NCI-H2227 treated with DMSO at 0.1 percent for 48 hours (cell line): ENCODE measurements at places on chromosomes 7 and 10.
A peak's percentile ranks its signal among the peaks of the same experiment; 100 is the strongest.

DNA sequence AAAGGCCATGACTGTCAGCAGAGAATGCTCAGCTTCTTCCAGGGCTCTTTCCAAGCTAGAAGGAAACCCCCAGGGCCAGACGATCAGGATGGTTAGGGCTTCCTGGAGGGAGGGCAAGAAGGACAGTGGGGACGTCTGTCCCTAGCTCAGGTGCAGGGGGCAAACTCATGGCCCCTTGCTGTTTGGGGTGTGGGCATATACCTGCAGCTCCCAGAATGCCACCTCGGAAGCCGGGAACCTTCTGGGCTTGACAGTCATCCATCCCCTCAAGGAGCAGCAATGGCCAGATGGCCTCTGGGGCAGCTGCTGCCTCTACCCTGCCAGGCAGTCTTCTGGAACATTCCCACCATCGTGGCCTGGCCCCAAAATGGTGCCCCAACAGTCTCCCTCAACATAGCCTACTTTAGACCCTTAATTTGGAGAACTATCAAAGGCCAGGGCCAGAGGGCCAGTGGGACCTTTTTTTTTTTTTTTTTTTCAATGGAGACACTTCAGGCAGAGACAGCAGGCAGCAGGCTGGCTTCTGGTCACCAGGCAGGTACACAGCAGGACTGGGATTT lies 40.2 kb upstream of the ZMIZ1 start:
- DNase-seq = no peak

DNA sequence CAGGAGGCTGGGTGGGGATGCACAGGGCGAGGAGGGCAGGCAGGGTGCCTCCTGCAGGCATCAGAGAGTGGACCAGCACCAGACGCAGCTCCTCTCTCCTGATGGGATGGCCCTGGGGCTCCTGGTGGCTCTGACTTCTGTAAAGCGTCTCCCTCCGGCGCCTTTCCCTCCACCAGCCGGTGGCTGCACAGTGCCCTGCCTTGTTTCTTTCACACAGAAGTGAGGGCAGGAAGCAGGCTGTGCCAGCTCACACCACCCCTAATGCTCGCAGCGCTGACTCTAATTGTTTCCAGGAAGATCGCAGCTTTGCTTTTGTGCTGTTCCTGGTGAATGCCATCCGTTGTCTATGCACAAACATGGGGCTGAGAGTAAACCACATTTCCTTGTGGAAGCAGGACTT lies 152.3 kb upstream of the LANCL2 start:
- DNase-seq = no peak

DNA sequence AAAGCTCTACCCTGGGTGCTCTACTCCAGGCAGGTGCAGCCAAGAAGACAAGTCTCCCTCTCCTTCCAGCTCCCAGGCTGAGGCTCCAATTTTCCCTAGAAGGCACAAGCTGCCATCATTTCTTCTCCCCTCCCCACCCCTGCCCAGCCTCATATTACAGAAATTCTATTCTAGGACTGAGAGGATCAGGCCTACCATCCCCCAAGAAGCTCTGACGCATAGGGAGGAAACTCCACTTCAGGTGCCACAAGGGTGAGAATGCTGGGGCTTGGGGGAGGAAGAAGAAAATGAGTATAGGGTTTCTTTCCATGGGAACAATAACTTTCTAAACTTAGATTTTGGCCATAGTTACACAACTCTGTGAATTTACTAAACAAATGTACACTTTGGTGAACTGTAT lies 35.3 kb downstream of the FEZF1 start:
- DNase-seq = no peak

DNA sequence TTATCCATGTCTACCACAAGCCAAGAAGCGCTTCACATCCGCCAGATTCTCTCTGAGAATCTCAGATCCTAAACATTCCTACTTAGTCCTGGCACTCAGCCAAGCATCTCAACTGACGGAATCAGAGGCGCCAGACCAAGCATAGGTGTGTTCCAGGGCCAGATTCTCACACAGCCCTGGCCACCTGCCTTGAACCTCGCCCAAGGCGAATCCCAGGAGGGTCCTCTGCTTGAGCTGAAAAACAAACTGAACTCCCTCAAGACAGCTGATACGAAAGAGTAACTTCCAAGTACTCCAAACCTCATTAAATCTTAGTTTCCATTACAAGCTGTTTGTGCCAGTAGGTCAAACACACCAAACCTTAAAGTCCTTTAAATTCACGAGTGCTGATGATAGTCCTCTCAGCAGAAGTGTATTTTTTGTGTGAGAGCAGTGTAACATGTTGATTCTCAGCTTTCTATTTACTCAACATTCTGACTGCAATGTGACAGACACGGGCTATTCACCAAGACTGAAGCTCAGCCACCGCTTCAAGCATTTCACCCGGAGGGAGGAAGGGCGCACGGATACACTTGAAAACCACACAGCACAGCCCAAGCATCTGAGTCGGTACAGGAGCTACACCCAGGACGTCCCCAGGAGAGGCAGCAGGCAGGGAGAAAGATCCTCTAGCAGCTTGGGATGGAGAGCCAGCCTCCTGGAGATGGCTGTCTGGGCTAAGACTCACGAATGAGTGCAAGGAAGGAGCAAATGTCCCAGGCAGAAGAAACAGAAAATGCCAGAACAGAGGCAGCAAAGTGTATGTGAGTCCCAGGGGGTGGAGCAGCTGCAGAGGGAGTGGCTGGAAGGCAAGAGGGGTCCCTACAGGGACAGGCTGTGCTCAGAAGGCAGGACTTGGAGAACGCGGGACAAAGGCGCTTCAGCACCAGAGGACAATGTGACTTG lies 6.0 kb downstream of the PARD3 start:
- DNase-seq = peak; percentile 48

GRCh38 chr7:44823255-44823781 lies 24.6 kb downstream of the H2AZ2 start:
- DNase-seq = no peak

GRCh38 chr10:13589316-13589715 lies 2.6 kb downstream of the PRPF18 start:
- no peak for DNase-seq

DNA sequence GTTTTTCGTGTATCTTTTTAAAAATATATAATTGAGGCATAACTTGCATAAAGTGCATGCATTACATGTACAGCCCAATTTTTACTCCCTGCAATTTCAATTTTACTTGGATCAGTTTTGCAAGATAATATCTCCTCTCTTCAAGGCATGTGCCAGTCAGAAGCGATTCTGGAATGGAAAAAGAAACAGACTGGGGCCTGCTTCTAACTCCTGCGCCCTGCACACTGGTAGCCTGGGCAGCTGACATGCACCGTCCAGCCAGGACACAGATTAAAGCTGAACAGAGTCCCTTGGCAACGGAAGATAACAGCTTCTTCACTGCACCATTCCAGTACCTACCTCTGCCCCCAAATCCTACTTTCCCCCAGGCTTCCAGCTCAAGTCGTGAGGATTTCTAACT lies 182.1 kb downstream of the FAM107B start:
- no peak for DNase-seq

- DNase-seq = no peak
Observed at GRCh38 chr10:75910032-75910431, 478.6 kb downstream of the LRMDA start.

DNA sequence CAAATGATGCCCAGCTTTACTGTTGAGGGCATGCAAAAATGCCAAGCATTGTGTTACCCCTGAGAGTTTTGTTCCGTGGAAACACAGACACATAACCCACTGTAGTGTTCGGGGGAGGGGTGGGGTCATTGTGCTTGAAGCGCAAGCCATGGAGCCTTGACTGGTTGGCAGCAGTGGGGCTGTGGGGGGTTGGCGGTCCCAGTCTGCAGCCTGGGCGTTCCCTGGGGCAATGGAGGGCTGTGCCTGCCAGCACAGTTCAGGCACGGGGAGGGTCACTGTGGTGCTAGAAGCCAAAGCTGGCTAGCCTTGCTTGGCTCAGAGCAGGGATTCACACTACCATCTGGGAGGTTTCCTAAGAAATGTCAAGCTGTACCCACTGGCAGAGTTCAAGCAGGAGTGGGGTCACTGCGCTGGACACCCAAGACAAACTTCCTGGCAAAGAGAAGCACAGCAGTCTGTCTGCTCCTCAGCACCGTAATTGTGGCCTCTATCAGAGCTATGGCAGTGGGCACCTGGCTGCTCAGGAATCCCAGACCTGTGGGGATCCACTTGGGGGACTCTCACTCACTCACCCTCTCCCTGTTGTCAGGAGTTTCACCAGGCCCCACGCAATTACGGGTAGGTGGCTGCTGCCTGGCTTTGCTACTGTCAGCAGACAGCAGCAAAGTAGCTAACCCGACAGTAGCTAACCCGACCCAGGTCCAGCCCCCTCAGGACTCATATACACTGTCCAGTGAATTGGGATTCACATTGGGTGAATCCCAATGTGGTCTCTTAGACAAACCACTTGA lies 292.4 kb downstream of the ZWINT start:
- DNase-seq = no peak

GRCh38 chr7:43904533-43905208 lies 1.7 kb downstream of the URGCP start:
- DNase-seq = no peak

DNA sequence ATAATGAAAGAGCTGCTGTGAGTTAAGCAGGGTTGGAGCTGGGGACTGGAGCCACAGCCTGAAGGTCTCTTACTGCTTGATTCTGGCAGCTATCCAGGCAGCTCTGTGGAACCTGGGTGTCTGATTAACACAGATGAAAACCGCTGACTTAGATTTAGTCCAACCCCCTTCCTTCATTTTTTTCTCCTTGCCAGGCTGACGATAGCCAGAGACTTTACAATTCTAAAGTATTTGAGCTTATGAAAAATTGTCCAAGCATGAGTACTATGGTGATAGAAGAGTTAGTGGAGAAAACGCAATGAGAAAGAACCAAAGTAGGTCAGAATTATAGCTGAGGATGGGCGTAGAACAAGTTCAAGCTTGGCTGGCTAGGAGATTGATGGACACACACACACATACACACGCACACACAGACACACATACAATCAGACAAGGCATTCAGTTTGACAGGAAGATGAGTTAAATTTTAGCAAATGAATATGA lies 13.5 kb upstream of the GPR85 start:
- no peak for DNase-seq

DNA sequence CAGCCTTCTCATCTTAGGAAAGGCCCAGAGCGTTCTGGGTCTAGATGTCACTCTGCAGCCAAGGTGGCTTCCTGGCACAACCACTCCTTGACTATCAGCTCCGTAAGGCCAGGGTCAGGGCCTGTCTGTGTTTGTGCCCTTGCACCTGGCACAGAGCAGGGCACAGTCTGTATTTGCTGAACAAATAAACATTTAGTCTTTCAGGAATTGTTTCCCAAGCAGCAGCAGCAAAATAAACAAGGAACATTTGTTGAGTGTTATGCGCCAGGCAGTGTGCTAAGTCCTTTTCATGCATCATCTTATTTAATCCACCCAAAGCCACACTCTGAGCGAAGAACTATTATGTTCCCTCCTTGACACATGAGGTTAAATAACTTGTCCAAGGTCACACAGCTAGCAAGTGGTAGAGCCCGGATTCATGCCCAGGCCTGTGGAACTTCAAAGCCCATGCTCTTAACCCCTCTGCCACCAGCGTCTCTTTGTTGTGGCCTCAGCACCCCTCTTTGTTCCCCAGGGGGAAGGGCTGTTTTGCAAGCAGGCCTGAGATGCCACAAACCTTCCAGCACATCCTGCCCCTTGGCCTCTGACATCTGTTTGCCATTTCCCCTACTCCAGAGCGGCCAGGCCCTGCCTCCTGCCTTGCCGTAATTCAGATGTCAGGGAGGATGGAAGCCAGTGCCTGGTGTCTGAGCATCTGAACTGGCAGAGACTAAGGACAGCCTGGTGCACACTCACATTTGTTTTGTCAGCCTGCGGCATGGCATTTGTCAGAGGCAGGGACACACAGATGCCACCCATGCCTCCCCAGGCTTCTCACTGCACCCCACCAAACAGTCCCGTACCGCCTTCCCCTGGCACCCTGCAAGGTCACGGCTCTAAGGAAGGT lies 325.8 kb upstream of the ZMIZ1 start:
- DNase-seq = no peak

- DNase-seq = no peak
Observed at GRCh38 chr7:132248841-132249240, 327.4 kb downstream of the PLXNA4 start.

DNA sequence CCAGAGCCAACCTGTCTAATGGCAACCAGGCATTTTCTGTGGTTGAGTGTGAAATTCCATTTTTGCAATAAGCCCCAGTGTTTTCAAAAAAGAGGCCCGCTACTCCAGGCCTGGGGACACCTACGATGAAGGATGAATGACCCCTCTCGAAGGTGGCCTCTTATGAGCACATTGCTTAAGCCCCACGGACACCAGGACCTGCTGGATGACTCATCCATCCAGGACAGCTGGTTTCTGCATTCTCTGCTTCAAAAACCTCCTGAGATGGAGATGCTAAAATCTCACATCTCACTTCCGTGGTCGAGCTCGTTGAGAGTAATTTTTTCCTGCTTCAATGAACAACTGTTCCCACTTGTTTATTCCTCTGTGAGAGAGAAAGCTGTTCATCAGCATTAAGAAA lies 150.2 kb upstream of the FZD8 start:
- no peak for DNase-seq

DNA sequence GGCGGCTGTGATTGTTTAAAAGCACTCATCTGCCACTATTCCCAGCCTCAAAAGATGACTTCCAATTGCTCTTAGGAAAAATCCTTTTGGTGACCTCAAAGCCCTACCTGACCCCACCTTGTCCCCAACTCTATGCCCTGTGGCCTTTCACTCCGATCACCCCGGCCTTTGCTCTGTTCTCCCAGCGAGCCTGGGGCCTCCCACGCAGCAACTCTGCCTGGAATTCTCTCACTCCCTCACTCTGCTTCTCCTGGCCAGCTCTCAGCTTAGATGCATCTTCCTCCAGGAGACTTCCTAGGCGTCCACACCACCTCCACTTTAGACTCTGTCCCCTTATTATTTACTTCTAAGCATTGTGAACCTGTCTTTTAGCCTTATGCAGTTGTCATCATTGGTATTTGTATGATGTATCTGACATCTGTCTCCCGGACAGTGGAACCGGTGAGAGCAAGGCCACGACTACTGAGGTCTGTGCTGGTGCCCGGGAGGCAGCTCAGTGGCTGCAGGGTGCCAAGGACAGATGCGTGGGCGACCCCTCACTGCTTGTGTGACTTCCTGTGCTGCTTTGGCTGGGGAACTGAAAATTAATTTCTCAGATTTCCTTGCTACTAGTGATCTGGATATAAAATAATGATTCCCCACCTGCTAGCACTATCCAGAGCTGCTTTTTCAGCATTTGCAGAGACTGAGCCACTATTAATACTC lies 63.0 kb downstream of the PIP4K2A start:
- no peak for DNase-seq

- no peak for DNase-seq
Observed at GRCh38 chr10:33290321-33291052, 44.0 kb downstream of the NRP1 start.

DNA sequence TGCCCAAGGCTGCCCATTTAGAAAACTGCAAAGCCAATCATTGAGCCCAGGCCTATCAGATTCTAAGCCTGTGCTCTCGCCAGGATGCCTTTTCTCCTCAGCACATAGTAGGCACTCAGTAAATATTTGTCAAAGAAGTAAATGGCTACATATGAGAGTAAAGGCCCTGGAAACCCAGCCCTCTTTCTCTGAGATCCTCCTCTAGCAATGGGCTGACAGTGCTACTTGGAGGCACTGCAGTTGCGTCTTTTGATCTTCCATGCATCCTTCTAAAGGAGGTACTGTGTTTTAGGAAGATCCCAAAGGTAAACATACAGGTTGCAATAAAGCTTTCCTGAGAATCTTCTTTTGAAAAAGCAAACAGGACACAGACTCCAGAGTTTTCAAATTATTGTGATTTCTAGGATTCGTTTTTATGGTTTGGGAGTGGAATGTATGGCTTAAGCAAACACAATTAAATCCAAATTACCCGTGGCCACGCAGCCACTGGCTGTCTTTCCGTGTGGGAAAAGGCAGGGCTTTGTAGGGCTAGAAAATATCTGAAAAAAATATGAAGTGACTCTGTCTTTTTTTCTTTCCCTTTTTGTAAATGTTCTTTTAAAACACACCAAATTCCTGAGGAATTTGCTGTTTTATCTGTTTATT lies 151.3 kb upstream of the BMPER start:
- DNase-seq = no peak
